Epithelial cell of proximal tubule (primary cell): ENCODE measurements at places on chromosomes 3 and 15. TPM values are rescaled to one million over a fixed set of nuclear protein-coding genes. Genes with fewer than 3 reads are reported as not detected.

DNA sequence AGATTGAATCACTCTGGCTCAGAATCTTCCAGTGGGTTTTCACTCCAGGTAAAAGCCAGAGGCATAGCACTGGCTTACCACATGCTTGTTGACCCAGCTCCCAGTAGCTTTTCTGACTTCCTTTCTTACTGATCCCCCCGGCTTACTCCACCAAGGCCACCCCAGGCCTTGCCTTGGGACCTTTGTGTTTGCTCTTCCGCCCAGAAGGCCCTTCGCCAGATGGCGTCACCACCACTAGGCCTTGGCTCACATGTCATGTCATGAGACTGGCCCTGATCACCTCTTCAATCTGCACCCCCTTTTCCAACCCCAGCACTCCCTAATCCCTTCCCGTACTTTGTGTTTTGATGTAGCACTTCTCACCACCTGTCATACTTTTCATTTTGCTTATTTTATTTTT, 98.5 kb upstream of the UMPS start:
- no peak for DNase-seq

DNA sequence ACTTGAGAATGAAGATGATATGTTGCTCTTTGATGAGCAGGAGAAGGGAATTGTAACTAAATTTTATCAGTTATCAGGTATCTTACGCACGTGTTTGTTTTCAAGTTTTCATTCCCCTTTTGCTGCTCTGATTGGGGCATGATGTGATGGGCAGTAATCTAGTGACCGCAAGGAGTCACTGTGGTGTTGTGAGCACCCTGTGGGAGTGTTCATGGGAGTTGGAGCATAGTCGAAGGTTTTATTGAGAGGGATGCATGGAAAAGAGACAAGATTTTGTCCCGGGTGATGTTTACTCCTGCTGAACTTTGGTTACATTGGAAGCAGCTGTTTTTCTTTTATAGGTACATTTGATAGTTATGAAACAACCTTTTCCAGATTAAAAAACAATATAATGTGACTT, 2.1 kb downstream of the FAN1 start:
- no peak for DNase-seq

DNA sequence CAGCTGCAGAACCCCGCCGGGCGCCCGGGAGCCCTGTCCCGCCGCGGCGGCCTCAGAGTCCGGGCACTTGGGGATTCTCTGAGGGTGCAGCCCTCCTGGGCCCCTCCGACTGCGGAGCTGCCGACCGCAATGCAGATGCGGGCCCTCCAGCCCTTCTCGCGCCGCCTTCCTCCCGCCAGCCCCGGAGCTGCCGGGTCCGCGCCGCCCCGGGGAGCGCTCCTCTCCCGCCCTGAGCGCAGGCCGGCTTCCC, 320 bp upstream of the ACAN start:
- no peak for DNase-seq

- DNase-seq = no peak
Observed at GRCh38 chr3:86788371-86788770, 202.6 kb downstream of the VGLL3 start.

DNA sequence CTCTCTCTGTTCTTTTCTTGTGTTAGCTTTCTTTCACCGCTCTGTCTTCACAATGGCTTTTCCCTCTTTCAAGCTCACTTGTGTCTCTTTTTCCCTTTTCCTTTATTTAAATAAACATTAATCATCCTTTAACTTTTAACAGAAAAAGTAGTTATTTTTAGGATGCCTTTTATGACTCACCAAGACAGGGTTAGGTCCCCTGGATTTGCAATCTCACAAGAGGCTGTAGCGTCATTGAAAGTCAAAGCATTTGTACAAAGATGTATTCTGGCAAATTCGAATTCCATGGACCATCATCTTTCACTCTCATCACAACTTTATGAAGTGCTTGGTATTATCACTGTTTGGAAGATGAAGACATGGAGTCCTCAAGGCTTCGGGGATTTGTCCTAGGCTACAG, 34.8 kb upstream of the MCTP2 start:
- peak; percentile 2 for DNase-seq

- DNase-seq = no peak
Observed at GRCh38 chr15:60387321-60387720, 10.5 kb downstream of the ANXA2 start.

GRCh38 chr15:85406916-85407315, 26.5 kb downstream of the AKAP13 start:
- no peak for DNase-seq

DNA sequence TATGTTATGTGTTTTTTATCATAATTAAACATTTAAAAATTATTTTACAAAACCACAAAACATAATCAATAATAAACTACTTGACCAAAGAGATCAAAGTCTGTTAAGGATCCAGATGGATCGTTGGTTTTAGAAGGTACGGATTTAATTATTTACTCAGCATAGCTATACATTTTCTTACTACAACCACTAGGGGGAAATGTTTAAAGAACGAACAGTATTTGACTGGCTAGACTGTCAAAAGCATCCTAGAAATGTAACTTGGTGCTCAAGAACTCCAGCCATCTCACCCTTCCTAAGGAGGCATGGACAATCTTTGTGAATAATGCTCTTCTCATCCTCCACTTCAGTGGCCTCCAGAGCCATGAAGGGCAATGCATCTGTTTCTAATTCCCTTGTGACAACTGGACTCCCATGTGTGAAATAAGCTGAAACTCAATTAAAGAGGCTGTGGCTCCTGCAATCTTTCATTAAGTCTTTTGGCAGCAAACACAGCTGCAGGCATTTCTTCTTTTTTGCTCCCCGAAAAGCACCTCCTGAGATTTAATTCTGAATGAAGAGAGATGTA, 94.7 kb upstream of the TUSC7 start:
- DNase-seq = no peak

GRCh38 chr3:78913711-78914110, 854.1 kb downstream of the ROBO1 start:
- no peak for DNase-seq

DNA sequence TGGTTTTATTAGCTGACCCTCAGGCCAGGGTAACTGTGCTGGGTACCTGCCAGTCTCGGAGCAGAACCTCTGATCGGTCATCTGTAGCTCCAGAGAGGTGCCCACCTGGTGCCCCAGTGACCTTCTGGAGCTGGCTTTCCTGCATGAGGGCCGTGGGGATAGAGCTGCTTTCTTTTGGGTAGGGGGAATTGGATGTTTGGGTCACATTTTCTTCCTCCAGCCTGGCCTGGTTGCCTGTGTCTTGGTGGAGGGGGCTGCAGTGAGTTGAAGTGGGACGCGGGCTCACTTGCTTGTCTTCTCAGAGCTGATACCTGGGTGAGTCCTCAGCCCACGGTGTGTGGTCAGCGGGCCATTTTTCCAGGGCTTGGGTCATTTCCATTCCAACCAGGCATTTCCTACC, 2.6 kb downstream of the ZNF710 start:
- no peak for DNase-seq

GRCh38 chr3:144241404-144241803, 269.8 kb downstream of the DIPK2A start:
- no peak for DNase-seq

DNA sequence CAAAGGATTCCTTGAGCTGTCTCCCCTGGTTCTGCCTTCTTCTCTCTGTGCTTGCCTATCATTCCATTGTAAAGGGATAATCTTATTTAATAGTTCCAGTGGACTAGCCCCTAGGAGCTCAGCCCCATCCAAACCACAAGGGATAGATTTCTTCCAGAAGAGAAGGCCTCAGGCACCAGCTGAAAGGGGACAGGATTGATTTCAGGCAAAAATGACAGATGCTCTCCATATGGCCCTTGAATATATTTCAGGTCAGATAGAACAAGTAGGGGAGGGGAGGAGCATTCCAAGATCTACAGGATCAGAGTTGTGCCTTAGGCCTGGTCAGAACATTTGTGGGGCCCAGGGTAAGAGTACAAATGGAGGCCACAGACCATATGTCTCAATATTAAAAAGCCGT, 85.3 kb downstream of the RPLP1 start:
- no peak for DNase-seq

SCN11A gene
- total RNA-seq = not detected in 2 replicates

DHFR2 gene
- total RNA-seq = 0.92 and 1.8 TPM in 2 replicates

CNTN6 gene
- total RNA-seq = 0.12 TPM in 1 of 2 replicates, not detected in the other
